NCI-H460 (cell line): ENCODE measurements at places on chromosomes 13 and 19. TPM values are rescaled to one million over a fixed set of nuclear protein-coding genes. Genes with fewer than 3 reads are reported as not detected.

GRCh38 chr19:34104096-34104495, 68.2 kb upstream of the LSM14A start:
- DNase-seq, result no peak

DNA sequence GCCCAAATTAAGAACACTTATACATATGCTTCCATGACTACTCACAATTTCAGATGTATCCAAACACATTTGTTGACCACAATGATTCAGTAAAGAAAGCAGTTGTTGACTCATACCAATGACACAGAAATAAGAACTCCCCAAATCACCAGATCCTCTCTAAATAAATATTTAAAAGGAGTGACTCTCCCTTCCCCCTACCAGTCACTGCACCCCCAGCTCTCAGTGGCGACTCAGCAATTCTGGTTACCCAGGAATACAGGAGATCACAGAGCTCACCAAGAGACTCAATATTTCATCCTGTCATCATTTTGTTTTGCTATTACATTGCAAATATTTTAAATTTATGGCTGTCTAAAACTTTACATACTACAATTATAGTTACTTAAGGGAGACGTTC, 131.5 kb downstream of the RGCC start:
- peak; percentile 21 for DNase-seq

DNA sequence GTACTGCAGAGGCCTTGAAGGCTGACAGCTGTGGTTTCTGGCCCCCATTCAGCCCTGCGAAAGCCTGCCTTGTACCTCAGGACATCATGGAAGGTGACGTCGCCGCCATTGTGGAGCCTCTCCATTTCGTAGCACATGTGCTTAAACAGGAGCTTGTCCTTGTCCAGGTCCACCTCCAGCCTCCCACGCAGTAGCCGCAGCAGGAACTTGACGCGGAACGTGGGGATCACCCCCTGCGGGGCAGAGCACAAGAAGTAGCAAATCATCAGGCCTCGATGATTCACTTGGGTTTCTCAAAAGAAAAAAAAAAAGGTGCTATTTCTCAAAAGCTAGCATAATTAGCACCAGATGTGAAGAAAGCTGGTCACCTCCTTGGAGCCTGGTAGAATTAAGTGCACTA, 351.0 kb downstream of the NALCN start:
- DNase-seq, result no peak

DNA sequence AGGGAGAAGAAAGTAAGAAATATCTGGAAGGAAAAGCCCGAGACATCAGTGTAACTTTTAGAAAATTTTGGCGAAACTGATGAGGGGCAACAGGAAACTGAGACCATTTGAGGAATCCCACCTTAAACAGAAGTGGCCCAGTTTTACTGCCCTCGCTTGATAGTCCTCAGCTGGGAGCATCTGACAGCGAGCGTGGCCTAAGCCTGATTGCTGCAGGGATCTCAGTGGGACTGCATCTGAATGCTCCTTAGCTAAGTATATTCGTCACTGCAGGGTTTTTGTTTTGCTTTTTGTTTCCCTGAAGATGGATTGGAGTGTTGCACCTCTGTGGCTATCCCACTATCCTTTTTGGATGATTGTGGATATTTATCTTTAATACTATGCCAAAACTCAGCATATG, 262.7 kb upstream of the KLHL1 start:
- no peak for DNase-seq

DNA sequence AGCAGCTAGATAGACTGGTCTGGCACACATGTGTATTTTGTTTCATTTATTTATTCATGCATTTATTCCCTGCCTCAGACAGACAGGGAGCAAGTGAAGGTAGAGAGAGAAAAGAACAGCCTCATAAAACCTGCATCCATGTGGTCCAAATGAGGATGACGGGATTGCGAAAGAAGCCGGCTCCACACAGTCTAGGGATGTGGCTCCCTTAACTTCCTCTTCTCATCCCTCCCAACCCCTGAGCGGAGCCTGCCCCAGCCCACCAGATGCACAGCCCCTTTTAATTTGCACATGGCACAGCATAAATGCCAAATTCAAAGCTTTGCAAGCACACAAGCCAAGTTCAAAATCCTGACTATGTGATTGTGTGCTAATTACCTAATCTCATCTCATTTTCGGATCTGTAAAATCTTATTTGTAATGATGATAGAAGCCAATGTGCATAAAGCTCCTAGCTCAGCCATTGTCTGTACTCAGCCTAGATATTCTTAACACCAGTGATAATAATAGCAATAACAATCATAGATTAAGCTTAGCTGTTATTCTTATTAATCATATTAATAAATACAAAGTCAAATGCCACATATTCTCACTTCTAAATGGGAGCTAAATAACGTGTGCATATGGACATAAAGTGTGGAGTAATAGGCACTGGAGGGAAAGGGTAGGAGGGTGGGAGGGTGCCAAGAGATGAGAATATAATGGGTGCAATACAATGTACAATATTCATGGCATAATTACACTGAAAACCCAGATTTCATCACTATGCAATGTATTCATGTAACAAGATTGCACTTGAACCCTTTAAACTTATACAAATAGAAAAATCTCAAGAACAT, 156.3 kb downstream of the DCT start:
- DNase-seq, result no peak

DNA sequence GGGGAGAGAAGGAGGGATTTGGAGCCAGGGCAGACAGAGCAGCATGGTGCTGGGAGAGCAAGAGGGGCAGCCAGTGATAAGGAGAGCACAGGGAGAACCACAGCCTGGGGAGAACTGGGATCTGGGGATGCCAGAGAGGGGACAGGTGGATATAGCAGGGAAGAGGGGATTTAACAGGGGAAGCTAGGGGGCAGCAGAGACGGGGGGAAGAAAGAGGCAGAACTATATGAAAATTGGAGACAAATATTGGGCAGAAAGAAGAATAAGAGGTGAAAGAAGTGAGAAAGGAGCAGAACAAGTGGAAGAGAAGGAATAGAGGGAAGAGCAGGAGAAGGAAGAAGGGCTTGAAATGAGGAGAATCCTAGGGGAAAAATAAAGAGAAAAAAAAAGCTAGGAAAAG, 6.5 kb upstream of the ZNF528 start:
- DNase-seq, result no peak

DNA sequence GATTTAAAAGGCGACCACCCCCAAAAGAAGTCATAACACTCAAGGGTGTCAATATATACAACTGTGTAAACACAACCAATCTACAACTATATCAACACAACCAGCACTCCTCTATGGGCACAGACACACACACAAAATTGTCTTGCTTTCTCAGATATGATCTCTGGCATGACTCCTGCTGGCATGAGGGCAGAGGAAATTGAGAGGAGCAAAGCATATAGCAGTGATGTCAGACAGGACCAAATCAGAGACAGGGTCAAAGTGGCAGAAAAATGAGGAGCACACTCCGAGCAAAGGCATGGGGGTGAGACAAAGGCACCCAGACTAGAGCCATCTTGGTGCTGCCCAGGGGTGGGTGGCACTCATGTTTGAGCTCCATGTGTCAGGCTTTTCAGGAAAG, 9.6 kb downstream of the IRGQ start:
- DNase-seq, result no peak

GRCh38 chr13:19071161-19071936, 110.3 kb downstream of the TUBA3C start:
- DNase-seq, result no peak

- peak; percentile 28 for DNase-seq
These were observed 376.4 kb downstream of the GPC6 start for GRCh38 chr13:93603043-93603442.

GRCh38 chr19:47040869-47041268, 7.6 kb downstream of the TMEM160 start:
- DNase-seq, result no peak

- no peak for DNase-seq
These were observed 61.1 kb downstream of the KCNC3 start for GRCh38 chr19:50268041-50268440.

- DNase-seq, result no peak
These were observed 919 bp downstream of the VAV1 start for GRCh38 chr19:6773323-6773931.

DNA sequence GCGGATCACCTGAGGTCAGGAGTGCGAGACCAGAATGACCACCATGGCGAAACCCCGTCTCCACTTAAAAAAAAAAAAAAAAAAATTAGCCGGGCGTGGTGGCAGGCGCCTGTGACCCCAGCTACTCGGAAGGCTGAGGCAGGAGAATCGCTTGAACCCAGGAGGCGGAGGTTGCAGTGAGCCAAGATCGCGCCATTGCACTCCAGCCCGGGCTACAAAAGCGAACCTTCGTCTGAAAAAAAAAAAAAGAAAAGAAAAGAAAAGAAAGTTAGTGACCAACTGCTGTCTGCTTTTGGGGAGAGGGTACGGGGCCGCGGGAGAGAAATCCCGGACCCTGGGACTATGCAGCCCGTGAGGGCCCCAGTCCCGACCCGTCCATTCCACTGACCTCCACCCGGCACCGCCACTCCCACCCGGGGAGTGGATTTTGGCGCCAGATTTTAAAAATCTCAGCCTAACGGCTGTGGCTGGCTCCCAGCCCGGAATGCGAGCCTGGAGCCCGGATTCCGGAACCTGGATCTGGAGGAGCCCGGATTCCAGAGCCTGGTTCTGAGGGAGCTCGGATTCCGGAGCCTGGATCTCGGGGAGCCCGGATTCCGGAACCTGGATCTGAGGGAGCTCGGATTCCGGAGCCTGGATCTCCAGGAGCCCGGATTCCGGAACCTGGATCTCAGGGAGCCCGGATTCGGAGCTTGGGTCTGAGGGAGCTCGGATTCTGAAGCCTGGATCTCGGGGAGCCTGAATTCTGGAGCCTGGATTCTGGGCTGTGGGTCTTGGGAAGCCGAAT, 6.1 kb upstream of the LMNB2 start:
- DNase-seq, result peak; percentile 86

- peak; percentile 8 for DNase-seq
These were observed at the start of gene LMO7 for GRCh38 chr13:75635828-75636435. LMO7 (plus strand) TSS chr13:75636330; CDS start chr13:75636658, 328 bp downstream.

DNA sequence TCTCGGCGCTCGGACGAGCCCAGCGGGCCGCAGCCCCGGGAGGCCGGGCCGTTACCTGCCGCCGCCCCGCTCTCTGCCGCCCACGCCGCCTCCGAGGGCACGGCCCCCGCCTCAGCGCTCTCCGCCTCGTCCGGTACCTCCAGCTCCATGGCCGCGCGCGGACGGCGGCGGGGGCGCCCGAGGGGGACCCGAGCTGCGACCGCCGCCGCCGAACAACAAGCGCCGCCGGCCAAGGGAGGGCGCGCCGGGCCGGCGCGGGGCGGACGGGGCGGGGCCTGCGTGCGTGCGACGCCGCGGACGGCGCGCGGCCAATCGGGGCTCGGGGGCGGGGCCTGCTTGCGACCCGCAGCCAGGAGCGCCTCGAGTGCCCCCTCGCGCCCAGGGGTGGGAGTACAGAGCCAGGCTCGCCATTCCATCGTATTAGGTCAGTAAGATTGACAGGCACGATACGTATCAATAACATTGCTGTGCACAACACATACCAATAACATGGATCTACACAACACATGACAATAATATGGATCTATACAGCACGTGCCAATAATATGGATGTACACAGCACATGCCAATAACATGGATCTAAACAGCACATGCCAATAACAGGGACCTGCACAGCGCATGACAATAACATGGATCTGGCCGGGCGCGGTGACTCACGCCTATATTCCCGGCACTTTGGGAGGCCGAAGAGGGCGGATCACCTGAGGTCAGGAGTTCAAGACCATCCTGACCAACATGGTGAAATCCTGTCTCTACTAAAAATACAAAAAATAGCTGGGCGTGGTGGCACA, at the start of gene PIP5K1C:
TSS of gene PIP5K1C (minus strand) at position 227 of the 791 bp plus-strand sequence. CDS start at position 149, 78 bp downstream.
- DNase-seq, result peak; percentile 77

GRCh38 chr13:63024458-63024857, 1608.8 kb upstream of the PCDH20 start:
- DNase-seq, result no peak

GRCh38 chr19:28686756-28687155, 526.2 kb downstream of the UQCRFS1 start:
- no peak for DNase-seq

DNA sequence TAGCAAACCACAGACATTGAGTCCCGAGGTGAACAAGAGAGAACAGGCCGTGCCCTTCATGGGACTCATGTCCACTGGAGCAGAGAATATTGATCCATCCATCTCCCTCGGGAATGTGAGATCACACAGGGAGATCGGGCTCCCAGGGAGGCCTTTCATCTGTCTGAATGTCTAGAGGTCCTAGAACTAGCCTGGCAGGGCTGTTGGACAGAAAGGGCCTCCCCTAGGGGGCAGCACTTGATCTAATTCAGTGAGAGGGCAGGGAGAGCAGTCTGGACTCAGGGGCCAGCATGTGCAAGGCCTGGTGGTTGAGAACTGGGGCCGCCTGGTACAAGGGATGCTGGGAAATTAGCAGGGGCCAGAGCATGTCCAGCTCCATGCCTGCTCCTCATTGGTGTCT, 4.3 kb downstream of the RUVBL2 start:
- DNase-seq, result peak; percentile 40

GRCh38 chr13:44646044-44646443, 69.9 kb upstream of the TSC22D1 start:
- no peak for DNase-seq

- no peak for DNase-seq
These were observed 47.9 kb downstream of the LYL1 start for GRCh38 chr19:13054626-13055212.

- no peak for DNase-seq
These were observed 776.5 kb upstream of the SLITRK1 start for GRCh38 chr13:84658491-84659358.

Gene INSR
- total RNA-seq, result 3.6 and 3.8 TPM in 2 replicates

Gene LILRB2
- total RNA-seq, result not detected in 2 replicates

Gene VSIG10L
- total RNA-seq, result 1.2 and 1.6 TPM in 2 replicates

Gene TNNI3
- total RNA-seq, result 1.2 and 4.5 TPM in 2 replicates

Gene MAG
- total RNA-seq, result not detected in 2 replicates

Gene TMIGD2
- not detected in 2 replicates for total RNA-seq

Gene CXCL17
- not detected in 2 replicates for total RNA-seq

Gene GNG8
- not detected in 2 replicates for total RNA-seq

Gene DNASE2
- total RNA-seq, result 24.5 and 26.8 TPM in 2 replicates
